ENCODE measurements at places on chromosomes 13 and 19.

- DNase-seq, result no peak
Measured at GRCh38 chr13:29193083-29193482, 372.9 kb downstream of the MTUS2 start.

- no peak for DNase-seq
Measured at GRCh38 chr13:102970542-102970941, 95.7 kb downstream of the SLC10A2 start.

DNA sequence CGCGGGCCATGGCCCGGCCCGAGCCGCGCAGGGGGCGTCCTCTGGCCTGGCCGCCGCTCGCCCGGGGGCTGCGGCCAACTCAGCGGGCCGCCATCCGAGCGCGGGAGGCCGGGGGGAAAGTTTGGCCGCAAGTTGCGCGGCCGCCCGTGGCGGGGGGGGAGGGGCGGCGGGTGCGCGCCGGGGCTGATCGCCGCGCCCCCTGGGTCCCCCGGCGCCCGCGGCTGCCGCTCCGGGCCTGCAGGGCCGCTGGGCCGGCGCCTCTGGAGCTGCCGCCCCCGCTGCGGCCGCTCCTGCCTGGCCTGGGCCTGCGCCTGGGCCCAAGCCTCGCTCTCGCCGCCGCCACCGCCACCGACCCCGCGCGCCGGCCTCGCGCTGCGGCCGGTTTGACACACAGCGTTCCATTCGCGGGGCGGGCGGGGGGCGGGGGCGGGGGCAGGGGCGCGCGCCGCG is at the start of gene NR2F6:
TSS of gene NR2F6 (minus strand) at position 385 of the 450 bp plus-strand sequence. CDS start 699 bp downstream, outside the sequence.
- no peak for DNase-seq

DNA sequence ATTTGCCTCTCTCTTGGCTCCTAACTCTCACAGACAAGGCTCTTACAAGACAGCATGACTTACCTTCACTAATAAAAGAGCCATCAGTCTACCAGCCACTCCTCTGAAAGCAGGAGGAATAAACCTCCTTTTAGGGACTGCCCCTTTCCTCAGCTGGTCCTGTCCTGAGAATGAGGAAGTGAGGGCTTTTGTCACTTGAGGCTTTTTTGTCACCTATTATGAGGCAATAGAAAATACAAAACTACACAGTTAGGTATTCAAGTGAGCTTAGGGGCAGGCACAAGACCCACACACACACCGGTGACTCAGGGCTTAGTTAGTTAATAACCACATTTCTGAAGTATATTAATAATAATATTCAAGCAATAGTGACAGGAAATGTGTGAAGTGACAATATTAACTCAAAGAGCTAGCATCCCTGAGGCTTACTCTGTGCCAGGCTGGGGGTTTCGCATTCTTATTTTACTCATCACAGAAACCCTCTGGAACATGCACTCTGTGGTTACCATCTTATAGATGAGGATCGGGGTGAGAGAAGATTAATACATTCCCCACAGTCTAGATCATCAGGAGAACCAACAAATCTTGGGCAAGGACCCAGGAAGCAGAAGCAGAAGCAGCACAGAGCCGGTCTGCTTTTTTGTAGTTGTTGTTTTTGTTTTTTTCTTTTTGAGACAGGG is 379.9 kb downstream of the LIG4 start:
- DNase-seq, result no peak

- no peak for DNase-seq
Measured at GRCh38 chr19:29815231-29815630, 3.4 kb downstream of the CCNE1 start.

DNA sequence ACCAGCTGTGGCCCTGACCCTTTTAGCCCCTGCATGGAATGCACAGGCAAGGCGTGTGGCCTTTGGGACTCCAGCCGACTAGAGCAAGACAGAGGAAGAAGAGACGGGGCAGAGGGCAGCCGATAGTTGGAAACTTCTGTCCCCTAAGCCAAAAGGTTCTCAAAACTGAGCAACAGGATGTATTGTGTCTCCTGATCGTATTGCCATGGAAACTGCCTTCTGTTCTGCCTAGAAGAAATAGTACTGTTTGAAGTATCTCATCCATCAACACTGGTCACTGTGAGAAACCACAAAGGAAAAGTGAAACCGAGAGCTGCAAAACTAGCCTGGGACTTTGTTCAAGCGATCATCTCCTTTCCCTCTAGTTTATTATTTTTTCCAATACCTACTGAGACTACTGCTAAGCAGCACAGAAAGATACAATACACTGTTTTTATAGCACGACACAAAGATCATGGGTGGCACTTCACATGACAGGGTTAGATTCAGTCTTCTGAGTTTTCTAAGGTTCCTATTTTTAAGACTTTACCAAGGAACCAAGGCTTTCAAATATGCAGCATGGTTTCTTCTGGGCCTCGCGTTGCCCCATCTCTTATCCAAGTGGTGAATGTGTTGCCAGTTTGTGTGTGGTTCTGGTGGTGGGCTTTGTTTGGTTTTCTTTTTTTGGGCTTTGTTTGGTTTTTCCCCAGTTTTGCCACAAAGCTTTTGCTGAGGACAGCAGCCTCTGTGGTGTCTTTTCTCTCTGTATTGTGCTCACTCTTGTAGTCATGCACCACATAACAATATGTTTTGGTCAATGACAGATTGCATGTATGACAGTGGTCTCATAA is 49.3 kb upstream of the GPR183 start:
- no peak for DNase-seq

GRCh38 chr13:75495938-75496337 is 14.0 kb upstream of the TBC1D4 start:
- DNase-seq, result no peak

DNA sequence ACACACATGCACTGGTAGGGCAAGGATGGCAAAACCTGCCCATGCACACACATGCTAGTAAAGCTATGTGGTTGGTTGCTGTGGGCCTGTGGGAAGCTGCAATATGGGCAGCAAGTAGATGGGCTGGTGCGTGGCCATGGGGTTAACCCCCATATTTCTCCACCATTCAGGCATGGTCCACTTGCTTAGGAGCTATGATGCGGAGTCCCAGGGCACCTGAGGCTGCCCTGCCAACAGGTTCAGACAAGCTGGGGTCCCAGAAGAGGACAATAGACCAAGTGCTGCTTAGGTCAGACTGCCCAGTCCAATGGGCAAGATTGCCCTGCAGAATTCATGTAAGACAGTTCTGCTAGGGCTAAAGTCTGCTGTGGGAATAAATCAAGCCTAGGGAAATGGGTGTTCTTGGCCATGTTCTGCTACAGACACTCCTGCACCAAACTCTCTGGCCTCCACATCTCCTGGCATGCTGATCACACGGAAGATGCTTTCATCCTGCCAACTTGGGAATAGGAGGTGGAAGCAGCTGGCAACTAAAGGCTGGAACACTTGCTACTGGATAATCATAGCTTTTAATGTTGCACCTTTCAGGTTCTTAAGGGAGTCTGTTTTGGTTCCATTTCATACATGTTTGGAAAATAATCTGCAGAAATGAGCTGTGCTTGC is 646.3 kb upstream of the SLITRK1 start:
- no peak for DNase-seq

All from NCI-H2029 treated with DMSO at 0.1 percent for 48 hours (cell line).